ENCODE measurements at places on chromosomes 5 and 9.

GRCh38 chr5:60495644-60496520 lies 204.1 kb downstream of the DEPDC1B start:
- peak; percentile 90 for DNase-seq

- no peak for DNase-seq
These were observed 29.0 kb downstream of the IRF1 start for GRCh38 chr5:132461569-132462070.

DNA sequence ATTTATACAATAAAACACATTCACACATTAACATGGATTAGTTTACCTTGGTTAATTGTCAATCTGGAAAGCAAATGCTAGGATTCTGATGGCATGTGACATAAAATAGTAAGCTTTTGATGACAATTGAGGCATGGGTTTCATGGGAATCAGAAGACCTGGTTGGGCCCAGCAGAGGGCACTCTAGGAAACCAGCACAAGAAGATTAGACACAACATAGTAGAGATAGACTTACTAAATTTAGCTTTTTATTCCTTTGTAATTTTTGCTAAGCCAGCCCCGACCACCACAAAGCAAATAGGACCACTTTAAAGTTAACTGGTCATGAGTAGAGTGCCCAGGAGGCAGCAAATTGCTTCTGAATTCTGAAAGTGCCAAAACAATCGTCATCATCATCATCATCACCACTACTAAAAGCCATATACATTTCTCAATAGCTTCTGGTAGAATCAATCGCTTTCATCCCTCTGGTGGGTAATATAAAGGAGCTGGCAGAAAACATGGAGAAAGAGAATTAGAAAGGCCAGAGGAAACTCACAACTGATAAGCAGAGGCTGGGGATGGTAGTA lies 163.2 kb downstream of the ARRDC3 start:
- DNase-seq: no peak

DNA sequence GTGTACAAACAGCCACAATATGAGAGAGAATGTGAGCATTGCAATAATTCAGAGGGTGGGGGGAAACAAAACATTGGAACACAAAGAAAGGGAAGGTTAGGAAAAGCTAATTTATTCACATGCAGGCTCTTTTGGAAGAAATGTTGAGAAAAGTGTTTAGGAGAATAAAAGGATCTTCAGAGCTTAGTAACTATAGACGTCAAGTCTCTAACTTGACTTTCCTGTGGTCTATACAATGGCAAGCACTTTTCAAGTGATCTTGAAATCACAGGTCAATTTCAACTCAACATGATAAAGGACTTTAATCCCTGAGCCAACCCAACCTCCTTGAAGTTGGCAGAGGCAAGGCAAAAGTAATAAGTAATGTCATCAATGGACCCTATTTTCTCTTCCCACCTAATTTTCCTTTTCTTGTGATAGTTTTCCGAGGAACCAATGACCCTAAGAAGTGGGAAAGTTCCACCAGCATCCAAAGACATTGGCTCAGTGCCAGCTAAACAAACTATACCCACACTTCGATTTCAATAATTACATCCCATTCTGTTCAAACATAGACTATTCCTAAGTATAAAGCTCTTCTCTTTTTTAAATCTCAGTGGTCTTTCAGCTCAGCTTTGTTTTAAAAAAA lies 23.7 kb downstream of the RFK start:
- no peak for DNase-seq

- DNase-seq: no peak
These were observed 58.2 kb downstream of the PHF2 start for GRCh38 chr9:93634311-93635185.

DNA sequence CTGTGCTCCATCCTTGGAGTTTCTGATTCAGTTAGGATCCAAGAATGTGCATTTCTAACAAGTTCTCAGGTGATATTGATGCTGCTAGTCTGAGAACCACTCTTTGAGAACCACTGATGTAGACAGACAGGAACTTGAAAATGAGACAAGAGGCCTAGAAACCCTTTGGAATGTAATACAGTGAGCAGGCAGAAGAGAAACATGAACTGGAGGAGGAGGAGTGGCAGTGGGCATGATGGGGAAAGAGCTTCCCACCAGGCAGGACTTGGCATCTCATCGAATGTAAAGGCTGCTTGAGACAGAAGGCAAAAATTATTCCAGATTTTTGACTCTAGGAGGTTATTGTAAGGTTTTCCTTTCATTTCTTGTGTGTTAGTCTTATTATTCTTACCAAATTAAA lies 295.8 kb upstream of the SGCD start:
- no peak for DNase-seq

DNA sequence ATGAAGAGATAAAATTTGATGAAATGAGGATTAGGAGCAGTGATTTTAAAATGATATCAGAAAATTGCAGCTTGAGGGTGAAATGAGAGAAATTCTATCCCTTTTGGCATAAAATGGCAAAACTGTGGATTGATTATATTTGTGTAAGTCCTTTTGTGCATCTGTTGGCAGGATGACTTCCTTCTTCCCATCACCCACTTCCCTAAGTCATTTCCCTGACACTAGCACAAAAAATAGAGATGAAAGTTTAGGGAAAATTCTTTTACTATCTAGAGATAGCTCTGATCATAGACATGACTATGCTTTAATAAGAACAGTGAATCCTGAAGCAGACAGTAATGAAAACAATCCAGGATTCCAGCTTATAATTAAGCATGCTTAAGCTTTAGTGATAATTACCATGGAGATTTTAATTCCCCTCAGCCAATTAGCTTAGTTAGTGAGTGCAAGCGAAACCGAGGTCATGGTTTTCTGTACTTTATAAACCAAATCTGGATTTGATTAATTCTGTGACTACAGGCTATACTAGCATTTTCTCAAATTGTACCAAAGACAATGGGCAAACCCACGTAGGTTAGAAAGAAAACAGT lies 163.6 kb upstream of the TARS1 start:
- DNase-seq: no peak

DNA sequence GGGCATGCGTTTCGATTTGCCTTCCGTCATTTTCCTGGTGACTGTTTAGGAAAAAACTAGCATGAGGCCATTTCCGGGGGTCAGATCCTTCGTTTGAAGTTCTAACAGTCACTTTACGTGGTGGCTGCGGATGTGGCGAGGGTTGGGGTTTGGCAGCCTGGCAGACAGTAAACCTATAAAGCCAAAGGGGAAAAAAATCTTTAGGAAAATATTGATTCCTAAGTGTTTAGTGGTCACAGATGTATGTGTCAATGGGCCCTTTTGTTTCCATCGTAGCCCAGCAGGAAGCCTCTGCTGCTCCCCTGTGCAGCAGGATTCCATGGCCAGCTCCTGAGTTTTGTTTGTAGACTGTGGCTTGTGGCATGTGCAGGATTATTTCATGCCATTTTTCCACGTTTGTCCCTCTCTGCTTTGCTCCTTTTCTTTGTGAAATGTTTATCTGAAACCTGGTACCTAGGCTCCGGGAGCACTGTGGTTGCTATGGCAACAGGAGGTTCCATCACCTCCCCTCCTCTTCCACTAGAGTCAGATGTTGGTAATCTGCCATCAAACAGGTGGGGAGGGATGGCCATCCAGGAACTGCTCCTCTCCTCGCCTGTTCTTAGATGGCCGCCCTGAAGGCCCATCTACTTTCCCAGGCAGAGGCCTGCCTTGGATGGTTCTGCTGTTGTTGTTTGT lies 202.3 kb downstream of the AOPEP start:
- DNase-seq: no peak

DNA sequence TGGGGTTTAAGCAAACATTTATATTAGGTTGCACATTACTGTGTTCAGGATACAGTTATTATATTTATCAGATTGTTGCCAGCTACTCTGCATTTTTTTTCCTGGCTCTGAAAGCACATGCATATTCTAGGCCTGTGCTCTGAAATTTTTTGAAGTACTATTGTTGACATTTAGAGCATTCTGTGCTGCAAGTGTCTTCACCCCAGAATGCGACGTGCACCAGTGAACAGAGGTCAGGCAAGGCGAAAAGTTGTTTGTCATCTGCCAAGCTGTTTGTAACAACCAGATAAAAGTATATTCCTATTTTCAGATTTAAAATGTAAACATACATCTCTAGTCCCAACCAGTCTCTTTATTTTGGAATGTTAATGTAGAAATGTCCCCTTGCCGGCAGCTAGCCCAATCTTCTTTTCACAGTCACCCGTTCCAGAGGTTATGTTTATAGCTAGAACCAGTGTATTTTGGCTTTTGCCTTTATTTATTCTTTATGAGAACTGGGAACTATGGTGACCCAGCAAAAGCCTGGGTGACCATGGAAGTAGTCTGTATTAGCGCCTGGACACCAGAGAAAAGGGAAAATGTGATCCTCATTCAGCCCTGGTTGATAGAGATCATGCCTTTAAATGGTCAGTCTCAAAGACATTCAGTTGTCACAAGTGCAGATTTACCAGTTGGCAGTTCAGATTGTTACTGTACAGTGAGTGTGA lies 84.6 kb downstream of the NDUFAF2 start:
- no peak for DNase-seq

- no peak for DNase-seq
These were observed 46.1 kb downstream of the PTTG1 start for GRCh38 chr5:160467555-160468362.

GRCh38 chr5:97422678-97423077 lies 239.6 kb upstream of the RIOK2 start:
- no peak for DNase-seq

GRCh38 chr5:43154469-43154868 lies 33.8 kb downstream of the ZNF131 start:
- DNase-seq: no peak

GRCh38 chr9:1460143-1460769 lies 410.1 kb downstream of the DMRT2 start:
- DNase-seq: no peak
